Activated CD4-positive, alpha-beta T cell treated with anti-CD3 and anti-CD28 coated beads, Interleukin-2, amount 50 U/mL, for 1 hour (primary cell): ENCODE measurements at places on chromosomes 11 and 22.

DNA sequence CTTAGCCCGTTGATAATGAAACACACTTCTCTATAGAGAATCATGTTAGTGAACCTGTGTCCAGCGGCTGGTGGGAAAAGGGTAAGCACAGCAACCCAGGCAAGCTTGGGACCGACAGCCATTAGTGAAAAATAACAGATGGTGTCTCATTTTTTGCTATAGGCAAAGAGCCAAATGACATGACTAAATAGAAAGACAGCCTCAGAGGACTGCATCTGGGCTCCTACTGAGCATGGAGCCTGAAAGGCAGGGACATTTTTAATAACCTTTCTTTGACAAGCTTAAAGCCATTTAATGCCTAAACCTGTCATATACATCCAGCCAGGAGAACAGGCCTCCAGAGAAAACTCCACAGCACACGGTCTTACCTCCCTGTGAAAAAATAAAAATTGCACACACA lies 67.0 kb downstream of the FANCF start:
- no peak for DNase-seq

DNA sequence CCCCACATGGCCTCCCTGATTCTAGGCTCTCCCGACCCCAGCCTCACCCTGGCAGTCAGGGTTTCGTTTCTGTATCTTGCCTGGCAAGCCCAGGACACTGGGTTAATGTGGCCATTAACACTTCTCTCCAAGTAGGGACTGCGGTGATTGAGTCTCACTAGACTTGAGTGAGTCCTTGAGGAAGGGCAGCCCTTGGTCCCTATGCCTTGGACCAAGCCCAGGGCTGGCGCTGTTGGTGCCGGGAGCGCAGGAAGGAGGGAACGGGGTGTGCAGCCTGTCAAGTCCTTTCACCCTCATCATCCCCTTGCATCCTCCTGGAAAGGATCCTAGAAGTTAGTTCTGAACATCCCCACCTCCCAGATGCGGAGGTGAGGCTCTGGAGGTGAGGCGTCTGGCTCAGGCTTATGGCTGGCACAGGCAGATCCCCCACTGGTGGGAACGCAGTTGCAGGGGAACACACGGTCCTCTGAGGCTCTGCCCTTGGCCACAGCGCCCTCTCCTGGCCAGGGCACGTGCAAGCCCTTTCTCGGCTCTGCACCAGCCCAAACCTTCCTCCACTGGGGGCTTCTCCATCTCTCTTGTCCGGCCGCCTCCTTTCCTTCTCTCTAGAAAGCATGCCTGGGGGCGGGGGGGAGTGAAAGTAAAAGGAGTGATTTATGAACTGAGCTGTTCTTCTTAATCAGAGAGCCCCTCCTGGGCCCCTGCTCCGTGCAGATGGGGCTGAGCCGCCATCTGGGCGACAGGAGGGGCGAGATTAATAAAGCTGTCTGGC lies 56.7 kb downstream of the TP53I11 start:
- peak; percentile 59 for DNase-seq

DNA sequence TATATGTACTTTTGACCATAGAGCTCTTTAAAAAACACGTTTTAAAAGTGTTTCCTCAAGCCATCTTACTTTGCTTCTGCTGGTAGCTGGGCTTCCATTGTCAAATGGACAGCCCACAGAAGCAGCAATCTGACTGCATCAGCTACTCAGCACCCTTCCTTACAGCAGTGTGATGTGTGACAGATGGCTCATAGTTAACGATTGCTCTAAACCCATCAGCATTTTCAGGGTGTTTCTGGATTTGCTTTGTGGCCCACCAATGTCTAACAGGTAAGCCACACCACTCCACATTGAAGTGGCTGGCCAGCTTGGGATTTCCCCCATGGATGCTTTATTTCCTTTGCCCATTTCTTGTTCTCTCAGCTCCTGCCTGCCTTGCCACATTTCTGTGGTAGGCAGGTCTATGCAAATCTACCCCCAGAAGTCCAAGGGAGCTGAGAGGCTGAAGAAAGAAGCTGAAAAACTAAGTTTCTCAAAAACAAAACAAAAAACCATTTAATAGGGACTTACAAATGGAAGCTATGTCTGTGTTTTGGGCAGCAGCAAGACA lies 7.3 kb upstream of the FAR1 start:
- DNase-seq: no peak

GRCh38 chr11:119886667-119887230 lies 157.7 kb upstream of the NECTIN1 start:
- no peak for DNase-seq

GRCh38 chr11:121886996-121887395 lies 229.0 kb downstream of the BLID start:
- no peak for DNase-seq

DNA sequence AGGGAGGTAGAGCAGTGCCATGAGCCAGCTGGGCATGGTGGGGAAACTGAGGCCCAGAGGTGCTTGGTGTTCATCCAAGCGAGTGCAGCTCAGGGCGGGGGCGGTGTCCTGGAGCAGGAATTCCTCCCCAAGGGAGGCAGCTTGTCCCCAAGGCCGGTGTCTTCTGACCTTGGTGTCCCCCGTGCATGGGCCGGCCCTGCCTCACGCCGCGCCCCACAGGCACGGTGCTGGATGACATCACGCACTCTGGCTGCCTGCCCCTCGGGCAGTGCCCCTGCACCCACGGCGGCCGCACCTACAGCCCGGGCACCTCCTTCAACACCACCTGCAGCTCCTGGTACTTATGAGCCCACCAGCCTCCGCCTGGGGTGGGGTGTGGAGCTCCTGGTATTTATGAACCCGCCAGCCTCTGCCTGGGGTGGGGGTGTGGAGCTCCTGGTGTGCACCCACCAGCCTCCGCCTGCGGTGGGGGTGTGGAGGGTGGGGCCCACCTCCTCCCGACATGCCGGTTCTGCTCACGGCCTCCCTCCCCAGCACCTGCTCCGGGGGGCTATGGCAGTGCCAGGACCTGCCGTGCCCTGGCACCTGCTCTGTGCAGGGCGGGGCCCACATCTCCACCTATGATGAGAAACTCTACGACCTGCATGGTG lies 6.7 kb downstream of the MUC5B start:
- DNase-seq: no peak

- DNase-seq: peak; percentile 17
These were observed 1.0 kb upstream of the FNBP4 start for GRCh38 chr11:47768101-47768612.

DNA sequence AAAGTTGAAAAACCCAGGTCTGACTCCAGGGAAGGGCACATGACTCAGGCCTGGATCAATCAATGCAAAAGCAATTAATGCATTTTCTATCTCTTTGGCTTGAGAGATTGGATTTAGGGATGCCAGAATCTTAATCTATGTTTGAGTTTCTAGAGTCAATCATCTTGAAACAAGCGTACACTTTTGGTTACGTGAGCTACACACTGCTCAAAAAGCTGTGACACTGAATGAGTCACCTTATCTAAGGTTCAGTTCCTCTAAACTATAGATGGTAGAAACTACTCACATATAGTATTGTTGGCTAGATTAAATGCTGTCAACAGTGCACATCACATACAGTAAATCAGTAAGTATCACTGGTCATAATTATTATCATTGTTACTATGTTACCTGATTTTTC lies 24.2 kb downstream of the MRE11 start:
- no peak for DNase-seq

- DNase-seq: no peak
These were observed 111.8 kb downstream of the MICAL2 start for GRCh38 chr11:12222055-12222792.

- DNase-seq: no peak
These were observed 33.8 kb upstream of the HSD17B12 start for GRCh38 chr11:43646767-43647166.

GRCh38 chr11:5631417-5631816 lies 6.6 kb downstream of the TRIM34 start:
- no peak for DNase-seq

GRCh38 chr11:2671748-2672147 lies 28.0 kb downstream of the KCNQ1OT1 start:
- no peak for DNase-seq

GRCh38 chr11:119671051-119671450 lies 57.9 kb downstream of the NECTIN1 start:
- DNase-seq: no peak

GRCh38 chr22:41831828-41832552 lies 915 bp upstream of the SREBF2 start:
- DNase-seq: no peak

DNA sequence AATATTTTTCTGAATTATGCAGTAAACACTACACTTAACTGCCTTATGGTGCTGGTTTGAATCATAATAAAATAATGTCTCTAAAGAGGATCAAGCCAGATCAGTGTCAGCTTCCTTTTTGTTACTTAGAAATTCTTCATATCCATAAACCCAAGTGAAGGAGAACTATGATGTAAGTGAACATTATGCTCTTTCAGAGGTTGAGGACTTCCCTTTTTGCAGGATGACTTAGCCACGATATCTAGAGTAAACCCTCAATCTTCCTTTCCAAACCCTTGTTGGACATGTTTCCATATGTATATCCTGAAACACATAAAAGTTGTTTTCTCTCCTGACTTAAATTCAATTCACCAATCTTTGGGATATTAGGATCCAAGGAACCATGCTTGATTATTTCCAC lies 19.1 kb downstream of the OR8D1 start:
- no peak for DNase-seq

DNA sequence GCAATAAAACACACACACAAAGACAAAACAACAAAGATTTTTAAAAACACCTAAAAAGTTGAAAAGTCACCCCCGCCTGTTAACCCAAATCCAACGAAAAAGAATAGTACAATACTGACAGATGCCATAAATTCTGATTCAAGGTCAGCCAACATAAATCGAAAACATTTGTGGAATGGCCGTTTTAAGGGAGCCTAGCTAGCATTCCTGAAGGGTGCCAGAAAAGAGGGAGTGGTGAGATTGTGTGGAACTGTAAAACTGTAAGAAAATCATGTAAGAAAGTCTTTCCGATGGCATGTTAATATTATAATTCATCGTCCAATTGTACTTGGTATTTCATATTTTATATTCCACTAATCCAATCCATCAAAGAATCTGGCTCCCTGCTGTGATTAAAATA lies 75.1 kb downstream of the RAB38 start:
- DNase-seq: no peak

DNA sequence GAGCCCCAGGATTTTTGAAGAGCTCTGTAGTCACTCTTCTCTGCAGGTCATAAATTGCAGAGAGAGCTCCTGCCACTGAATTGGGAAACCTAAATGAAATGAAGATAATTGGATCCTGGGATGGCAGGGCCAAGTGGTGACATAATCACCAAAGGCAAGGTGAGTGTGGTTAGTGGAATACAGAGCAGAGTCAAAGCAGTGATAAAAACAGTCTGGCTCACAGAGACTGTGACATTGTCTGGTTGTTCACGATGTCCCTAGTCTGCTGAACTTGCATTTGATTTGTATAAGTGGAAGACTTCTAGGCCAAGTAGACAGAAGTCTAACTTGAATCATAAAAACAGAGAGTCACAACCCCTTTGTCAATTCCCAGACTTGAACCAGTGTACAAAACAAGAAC lies 26.8 kb upstream of the SPATA19 start:
- no peak for DNase-seq

DNA sequence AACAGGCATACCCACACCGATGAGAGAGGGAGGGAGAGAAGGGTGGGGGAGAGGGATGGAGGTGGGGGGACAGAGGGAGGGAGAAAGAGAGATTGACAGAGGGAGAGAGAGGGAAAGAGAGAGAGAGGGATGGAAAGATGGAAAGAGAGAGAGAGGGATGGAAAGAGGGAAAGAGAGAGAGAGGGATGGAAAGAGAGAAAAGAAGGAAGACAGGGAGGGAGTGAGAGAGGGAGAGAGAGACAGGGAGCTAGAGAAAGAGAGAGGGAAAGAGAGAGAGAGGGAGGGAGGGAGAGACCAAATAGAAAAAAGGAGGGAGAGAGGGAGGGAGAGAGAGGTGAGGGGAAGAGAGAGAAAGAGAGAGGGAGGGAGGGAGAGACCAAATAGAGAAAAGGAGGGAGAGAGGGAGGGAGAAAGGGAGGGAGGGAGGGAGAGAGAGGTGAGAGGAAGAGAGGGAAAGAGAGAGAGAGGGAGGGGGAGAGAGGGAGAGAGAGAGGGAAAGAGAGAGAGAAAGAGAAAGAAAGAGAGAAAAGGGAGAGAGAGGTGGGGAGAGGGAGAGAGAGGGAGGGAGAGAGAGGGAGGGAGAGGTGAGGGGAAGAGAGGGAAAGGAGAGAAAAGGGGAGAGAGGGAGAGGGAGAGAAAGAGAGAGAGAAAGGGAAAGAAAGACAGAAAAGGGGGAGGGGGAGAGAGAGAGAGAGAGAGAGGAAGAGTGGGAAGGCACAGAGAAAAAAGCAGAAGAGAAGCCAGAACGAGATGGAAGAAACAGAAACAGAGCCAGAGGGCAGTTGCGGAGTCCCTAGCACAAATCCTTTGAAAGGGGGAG lies 23.8 kb downstream of the MB start:
- DNase-seq: no peak

DNA sequence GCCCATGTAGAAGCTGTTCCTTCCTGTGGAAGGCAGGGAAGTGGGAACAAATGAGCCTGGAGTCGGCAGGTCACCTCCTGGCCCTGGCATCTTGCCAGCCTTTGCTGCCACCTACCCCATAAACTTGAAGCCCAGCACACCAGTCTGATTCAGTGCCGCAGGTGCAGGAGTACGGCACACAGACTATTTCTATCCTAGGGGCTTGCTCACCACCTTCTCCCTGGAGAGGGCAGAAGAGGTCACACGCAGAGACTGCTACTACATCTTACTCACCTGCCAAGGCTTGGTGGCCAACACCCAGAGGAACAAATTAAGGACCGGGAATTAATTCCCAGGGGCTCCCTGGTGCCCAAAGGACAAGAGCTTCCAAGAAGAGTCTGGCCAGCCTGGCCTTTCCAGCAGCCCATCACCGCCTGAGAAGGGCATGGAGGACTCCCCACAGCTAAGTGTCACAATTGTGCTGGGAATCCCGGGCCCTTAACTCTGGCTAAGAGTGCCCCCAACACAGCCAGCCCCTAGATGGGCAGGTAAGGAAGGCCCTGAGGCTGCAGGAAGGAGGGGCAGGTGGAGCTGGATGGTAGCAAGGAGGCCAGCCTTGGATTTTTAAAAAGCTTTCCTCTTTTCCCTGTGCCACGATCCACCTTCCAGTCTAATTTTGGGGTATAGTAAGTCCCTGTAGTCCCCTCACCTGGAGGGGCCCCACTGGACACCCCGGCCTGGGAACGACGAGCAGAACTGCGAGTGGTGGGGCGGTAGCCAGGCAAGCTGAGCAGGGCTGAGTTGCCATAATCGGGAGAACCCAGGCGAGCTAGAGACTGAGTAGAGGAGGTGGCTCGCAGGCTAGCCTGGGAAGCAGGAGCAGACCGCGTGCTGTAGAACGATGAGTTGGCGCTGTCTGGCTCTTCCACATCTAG lies 6.9 kb downstream of the IL18BP start:
- DNase-seq: no peak

GRCh38 chr11:115687934-115688333 lies 183.7 kb upstream of the CADM1 start:
- no peak for DNase-seq

DNA sequence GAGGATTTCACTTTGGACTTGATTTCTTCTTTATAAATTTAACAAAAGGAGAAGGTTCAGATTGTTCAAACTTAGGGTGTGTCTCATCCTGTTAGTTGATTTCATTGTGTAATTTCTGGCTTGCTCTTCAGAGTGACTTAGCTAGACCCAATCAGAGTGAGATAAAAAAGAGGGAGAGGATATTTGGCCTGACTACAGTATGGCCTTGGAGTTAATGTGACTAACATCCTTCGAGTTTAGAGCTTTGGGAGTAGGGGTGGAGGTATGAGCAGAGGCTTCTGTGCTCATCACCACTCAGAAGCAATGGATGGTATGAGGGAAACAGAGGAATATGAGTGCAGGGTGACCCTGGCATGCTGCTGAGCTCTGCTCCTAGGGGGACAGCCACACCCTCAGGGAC lies 114.2 kb downstream of the ME3 start:
- DNase-seq: no peak
